WERI-Rb-1 (cell line): ENCODE measurements at places on chromosomes 11 and 22.

GRCh38 chr11:103042161-103042560, 49.8 kb downstream of the DCUN1D5 start:
- no peak for DNase-seq

- no peak for DNase-seq
Observed at GRCh38 chr11:116727990-116728389, 44.8 kb downstream of the BUD13 start.

DNA sequence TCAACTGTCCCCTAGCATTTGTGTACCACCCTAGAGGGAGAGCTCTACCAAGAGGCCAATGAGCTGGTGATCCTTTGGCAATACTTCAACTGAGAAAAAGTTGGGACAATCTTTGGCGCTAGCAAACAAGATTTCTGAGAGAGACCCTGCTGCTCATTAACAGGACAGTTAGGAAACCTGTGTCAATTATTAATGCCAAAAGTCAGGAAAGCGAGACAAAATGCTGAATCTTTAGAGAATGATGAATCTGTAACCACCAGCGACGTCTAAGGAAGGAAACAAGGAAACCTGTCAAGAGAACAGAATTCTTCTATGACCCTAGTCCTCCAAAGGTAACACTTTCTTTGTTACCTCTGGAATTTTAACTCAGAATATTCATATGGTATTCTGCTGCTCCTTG, 19.9 kb downstream of the LARGE2 start:
- no peak for DNase-seq

- no peak for DNase-seq
Observed at GRCh38 chr22:42711895-42712837, 8.5 kb downstream of the A4GALT start.

DNA sequence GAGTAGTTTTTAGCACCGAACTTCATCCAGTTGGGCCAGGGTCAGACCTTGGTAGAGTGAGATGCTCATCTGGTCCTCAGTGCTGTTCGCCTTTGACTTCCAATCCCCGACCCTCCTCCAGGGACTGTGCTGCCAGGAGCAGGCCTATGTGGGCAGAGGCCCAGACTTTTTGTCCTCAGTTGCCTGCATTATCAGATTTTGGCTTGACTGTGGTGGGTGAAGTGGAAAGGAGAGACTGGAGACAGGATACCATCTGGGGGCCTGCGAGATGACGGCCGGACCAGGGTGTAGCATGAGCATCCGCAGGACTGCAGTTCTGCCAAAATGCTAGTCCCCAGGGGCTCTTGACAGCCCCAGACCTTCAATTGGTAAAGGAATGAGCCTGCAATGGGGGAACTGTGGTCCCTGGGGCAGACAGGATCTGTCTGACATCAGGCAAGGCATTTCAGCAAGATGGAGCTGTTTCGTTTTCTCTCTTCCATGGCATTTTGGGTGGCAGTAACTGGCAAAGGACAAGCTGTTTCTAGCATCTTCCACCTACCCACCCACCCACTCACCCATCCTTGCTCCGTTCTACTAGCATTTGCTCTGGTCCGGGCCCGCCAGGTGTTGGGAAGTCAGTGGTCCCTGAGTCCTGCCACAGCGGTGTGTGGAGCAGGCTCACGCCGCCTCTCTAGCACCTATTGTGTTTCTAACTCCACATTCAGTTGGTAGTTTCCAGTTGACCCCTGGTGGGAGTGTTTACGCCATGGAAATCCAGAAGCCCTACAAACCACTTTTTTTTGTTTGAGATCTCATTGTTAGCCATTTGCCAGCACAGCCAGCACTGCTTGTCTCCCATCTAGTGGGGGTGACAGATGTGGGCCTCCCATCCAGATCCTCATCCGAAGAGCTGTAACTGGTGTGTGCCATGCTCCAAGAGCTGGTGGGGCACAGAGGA, 53.5 kb downstream of the OTOG start:
- DNase-seq: no peak

- DNase-seq: peak; percentile 81
Observed at GRCh38 chr11:73158356-73159051, 16.4 kb upstream of the FCHSD2 start.

DNA sequence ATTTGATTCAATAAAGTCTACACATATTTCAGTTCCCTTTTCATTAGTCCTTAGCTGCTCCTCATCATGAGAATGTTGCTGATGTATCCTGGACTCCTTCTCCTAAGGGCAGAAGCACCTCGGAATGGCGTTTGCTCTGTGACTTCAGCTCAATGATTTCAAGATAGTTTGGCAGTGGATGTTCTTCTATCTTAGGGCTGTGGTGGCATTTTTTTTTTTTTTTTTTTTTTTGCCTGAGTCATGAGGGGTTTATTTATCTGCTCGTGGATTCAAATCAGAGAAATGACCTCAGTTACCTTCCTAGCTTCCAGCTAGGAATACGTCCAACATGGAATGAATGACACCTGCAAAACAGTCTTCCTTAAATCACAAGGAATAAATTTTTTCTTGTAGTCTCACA, 220.0 kb upstream of the ZBED5 start:
- DNase-seq: no peak

DNA sequence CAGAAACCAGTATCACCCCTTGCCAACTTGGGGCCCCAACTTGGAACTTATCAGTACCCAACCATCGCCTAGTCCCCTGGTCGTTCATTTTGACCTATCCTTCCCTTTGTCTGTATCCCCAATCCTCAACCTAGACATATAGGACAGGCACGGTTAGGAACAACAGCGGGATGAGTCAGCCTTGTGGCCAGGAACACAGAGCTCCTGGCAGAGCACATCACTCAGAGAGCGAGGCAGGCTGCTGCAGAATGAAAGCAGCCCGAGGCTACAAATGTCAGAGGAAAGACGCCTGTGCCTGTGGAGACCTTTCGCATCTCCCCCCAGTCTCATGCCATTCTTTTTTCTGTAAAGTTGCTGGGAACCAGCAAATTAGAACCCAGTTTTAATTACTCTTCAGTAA, 14.6 kb downstream of the DKK3 start:
- DNase-seq: no peak

- no peak for DNase-seq
Observed at GRCh38 chr11:47716692-47717091, 1.5 kb upstream of the AGBL2 start.

GRCh38 chr11:120184946-120185705, 25.7 kb upstream of the OAF start:
- DNase-seq: no peak

- DNase-seq: no peak
Observed at GRCh38 chr11:101003468-101003867, 126.1 kb downstream of the PGR start.

GRCh38 chr22:37126383-37126782, 16.9 kb upstream of the TMPRSS6 start:
- peak; percentile 22 for DNase-seq

DNA sequence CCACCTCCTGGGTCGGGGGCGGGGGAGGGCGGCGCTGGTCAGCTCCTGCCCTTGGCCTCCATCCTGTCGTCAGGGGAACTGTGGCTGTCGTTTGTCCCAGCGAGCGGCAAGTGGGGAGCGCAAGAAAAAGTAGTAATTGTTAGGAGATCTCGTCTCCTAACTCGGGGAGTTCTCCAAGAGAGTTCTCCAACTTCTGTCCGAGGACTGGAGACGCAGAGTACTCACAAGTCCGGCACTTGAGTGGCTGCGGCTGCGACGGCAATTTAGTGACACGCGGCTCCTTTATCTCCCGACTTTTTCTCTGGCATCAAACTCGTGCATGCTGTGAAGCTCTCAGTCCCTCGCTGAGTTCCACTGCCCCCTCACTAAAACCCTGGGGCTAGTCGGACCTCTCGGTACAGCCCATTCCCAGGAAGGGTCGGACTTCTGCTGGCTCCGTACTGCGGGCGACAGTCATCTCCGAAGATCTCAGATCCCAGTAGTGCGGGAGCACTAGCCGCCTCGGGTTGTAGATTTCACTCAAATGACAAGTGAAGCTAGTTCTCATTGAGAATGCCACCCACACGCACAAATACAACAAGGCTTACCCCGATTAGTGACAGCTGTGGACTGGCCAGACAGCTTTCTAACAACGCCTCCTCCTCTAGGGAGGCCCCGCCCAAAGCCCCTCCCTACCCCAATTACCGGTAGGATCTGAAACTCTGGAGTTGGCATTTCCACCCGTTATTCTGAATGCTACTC, at the start of gene PGR:
TSS of gene PGR (minus strand) at position 611 of the 741 bp plus-strand sequence. CDS start 743 bp downstream, outside the sequence.
- peak; percentile 33 for DNase-seq

GRCh38 chr11:6129011-6129410, 21.5 kb downstream of the OR56B4 start:
- DNase-seq: no peak

- DNase-seq: no peak
Observed at GRCh38 chr11:119134389-119134978, 13.1 kb downstream of the HINFP start.

DNA sequence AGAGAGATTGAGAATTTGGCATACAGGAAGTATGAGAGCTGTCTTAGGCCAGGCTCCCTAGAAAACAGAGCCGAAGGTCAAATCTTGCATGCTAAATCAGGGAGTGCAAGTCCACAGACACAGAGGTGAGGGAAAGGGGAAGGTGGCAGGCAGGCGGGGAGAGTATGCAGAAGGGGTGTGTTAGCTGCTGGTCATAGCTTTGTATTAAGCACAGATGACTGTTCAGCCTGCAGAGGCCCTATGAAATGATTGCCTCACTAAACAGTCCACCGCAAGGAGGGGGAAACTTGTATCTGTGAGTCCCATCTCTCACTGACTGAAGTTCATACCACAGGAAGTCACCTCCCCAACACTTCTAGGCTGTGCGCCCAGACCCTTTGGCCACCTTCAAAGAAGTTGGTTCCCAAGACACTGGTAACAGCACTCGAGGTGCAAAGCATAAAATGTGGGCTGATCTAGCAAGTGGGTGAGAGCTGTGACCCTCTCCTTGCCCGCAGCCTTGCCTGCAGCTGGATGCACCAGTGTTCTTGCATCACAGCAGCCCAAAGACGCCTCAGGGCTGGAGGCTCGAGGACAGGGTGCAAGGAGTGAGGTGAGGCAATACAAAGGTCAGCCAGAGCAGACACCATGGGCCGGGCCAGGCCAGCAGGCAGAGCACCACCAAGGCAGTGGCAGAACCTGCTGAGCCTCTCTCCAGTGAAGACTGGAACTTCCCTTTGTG, 115.3 kb upstream of the TBCEL start:
- no peak for DNase-seq

GRCh38 chr11:128172046-128172878, 415.1 kb downstream of the ETS1 start:
- peak; percentile 71 for DNase-seq

DNA sequence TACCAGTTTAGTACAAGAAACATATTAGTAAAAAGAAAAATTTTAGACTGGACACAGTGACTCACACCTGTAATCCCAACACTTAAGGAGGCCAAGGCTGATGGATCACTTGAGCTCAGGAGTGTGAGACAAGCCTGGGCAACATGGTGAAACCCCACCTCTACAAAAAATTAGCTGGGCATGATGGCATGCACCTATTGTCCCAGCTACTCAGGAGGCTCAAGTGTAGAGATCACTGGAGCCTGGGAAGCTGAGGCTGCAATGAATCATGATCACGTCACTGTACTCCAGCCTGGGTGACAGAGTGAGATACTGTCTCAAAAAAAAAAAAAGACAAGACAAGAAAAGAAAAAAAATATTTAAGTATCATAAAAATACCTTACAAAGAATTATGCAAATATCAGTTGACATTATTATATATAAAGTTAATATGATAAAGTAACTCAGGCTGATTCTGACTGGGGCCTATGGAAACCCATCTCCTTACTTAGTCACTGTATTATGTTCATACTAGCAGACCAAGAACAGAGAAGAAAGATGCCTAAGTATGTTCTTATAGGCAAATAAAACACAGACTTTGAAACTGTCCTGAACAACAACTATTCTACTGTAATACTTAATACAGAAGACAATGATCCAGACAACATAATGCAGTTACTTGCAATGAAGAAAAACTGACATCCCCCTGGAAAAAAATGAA, 27.3 kb downstream of the FAM168A start:
- DNase-seq: peak; percentile 59

DNA sequence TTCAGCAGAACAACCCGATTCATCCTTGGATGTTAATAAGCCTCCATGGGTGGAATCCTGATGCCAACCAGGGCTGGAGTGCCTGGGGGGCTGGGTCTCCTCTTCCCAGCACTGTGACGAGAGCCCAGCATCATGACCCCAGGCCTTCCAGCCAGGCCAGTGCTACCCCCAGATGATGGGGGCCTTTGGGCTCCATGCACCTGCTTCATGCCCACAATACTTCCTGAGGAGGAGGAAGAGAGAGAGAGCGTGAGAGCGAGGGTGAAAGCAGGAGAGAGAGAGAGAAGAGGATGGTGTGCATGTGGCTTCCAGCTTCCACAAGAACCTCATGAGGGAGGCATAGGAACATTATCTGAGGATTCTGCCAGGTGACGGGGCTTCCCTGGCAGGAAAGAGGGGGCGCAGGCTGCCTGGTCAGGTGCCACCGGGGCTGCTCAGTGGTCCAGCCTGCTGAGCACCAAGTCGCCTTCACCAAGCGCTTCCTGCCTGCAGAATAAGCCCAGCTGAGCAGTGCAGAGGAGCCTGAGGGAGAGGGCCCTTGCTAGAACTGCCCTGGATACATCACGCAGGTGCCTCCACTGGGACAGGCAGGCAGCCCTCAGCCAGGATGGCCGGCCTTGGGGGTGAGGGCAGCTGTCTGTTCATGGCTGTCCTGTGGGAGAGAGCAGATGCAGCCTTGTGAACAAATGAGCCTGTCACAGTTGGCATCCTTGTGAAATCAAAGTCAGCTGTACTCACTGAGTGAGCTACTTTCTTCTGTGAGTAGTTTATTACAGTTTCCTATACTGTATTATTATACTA, 243.3 kb upstream of the B3GAT1 start:
- no peak for DNase-seq

- no peak for DNase-seq
Observed at GRCh38 chr11:7793233-7793632, 3.5 kb downstream of the OR5P2 start.

DNA sequence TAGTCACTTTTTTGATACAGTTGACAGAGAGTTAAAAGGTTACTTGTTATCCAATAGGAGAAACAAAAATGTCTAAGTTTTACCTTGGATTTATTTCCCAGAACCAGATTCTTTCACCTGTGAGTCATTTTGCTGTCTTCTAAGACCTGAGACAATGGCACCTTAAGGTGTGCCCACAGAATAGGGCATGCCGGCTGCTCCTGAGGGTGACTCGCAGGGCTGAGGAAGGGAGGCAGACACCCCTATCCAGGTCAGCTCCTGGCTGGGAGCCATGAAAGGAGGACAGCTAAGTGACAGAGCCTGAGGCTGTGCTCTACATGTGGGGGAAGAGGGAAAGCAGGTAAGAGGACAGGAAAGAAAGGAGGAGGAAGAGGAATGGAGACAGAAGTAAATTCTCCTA, 67.8 kb downstream of the RASSF10 start:
- DNase-seq: no peak

- peak; percentile 48 for DNase-seq
Observed at GRCh38 chr22:19807914-19808872, 46.5 kb downstream of the GNB1L start.

GRCh38 chr11:8017071-8017470, 29.9 kb downstream of the EIF3F start:
- DNase-seq: no peak

- no peak for DNase-seq
Observed at GRCh38 chr11:19769820-19770219, 57.2 kb downstream of the NAV2 start.

GRCh38 chr11:10287140-10287539, 6.9 kb downstream of the SBF2 start:
- DNase-seq: no peak

- no peak for DNase-seq
Observed at GRCh38 chr11:112734207-112734606, 227.0 kb upstream of the NCAM1 start.

GRCh38 chr11:59173964-59174663, 2.2 kb downstream of the DTX4 start:
- DNase-seq: no peak
